Type B pancreatic cell (in vitro differentiated cells): ENCODE measurements at places on chromosomes 13 and 19. TPM values are rescaled to one million over a fixed set of nuclear protein-coding genes. Genes with fewer than 3 reads are reported as not detected.

DNA sequence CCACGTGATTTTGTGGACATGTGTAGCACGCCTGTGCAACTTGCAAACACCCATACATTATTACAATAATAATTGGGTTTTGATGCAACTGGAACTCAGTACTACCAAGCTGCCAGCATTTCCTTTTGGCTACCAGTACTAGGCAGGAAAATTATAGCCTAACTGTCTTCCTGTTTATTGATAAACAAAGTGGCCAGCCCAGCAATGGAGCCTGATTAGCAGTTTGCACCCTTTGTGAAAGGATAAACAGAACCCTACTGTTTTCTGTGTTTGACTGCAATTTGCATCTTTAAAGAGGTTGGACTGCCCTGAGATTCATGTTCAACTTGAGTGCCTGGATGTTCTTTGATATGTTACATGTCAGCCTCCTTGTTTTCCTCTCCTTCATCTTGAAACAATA lies 173.9 kb downstream of the ZIC5 start:
- H3K27me3 ChIP-seq: peaks cover 1% of the 10 kb centered on the region
- no peaks in the 10 kb centered on the region for H3K4me1 ChIP-seq
- no peak for DNase-seq
- no peaks in the 10 kb centered on the region for H3K36me3 ChIP-seq
- H3K27ac ChIP-seq: no peak overlapping the region

DNA sequence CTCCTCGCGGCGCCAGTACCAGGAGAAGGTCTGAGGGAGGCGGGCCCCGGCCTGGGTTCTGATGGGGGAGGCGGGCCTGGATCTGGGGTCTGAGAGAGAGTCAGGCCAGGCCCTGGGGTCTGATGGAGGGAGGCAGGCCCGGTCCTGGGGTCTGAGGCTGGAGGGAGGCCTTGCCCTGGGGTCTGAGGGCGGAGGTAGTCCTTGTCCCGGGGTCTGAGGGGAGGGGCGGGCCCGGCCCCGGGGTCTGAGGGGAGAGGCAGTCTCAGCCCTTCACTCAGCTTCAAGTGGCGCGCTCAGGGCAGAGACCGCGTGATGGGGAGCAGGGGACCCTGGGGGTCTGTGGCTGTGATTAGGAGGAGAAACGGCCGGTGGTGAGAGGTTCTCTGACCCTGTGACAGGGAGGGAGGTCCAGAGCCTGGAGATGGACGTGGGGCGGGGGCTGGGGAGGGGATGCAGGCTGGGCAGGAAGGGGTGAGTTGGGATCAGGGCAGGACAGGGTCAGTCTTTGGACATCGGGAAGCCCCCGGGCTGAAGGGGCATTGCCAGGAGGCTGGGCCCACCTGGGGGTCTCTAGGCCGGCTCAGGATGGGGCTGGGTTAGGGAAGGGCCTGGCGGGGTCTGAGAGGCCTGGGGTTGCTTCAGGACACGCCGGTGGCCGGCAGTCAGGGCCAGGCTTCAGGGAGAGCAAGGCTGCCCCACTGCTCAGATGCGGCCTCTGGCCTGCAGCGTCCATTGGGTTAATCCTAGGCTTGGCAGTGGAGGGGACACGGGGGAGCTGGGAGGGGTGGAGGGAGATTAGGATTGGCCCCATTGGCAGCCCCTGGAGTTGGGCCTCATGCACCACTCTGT lies 18.7 kb downstream of the HCN2 start:
- no peak for DNase-seq
- no peak overlapping the region for H3K4me3 ChIP-seq
- peaks cover 5% of the 10 kb centered on the region for H3K4me1 ChIP-seq
- no peak overlapping the region for H3K27ac ChIP-seq

The ANGPTL8 gene
- not detected in 2 replicates for total RNA-seq

- no peak overlapping the region for H3K27ac ChIP-seq
- H3K36me3 ChIP-seq: peaks cover 13% of the 10 kb centered on the region
- H3K4me3 ChIP-seq: no peak overlapping the region
- H3K27me3 ChIP-seq: no peaks in the 10 kb centered on the region
These were observed 48.5 kb downstream of the NBEA start for GRCh38 chr13:34990399-34991214.

GRCh38 chr13:24306632-24307031 lies 2.7 kb upstream of the C1QTNF9 start:
- no peak overlapping the region for H3K27ac ChIP-seq
- no peak for DNase-seq
- no peaks in the 10 kb centered on the region for H3K27me3 ChIP-seq
- peaks cover 9% of the 10 kb centered on the region for H3K4me1 ChIP-seq
- peaks cover 11% of the 10 kb centered on the region for H3K36me3 ChIP-seq

DNA sequence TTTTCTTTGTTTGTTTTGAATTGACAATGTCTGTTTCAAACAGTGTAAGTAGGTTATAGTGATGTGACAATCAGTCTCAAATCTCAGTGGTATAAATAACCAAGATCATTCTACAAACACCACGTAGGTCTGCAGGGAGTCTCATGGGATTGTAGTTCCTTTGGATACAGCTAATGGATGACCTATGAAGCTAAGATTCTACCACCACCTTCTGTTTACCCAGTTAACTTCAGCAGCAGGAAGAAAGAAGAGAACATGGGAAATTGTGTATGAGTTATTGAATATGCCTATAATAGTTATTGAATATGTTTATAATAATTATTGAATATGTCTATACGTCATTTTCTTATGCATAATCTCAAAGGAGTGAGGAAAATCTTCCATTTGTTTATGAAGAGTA lies 63.9 kb upstream of the SLITRK5 start:
- no peak for DNase-seq
- H3K36me3 ChIP-seq: no peaks in the 10 kb centered on the region
- H3K27ac ChIP-seq: no peak overlapping the region
- H3K27me3 ChIP-seq: no peaks in the 10 kb centered on the region

- peaks cover 6% of the 10 kb centered on the region for H3K4me1 ChIP-seq
- H3K27me3 ChIP-seq: peaks cover 20% of the 10 kb centered on the region
- no peak overlapping the region for H3K27ac ChIP-seq
These were observed 17.1 kb upstream of the S1PR4 start for GRCh38 chr19:3161453-3161852.

GRCh38 chr13:21014502-21015170 lies 46.8 kb downstream of the LATS2 start:
- peaks cover 41% of the 10 kb centered on the region for H3K4me1 ChIP-seq
- DNase-seq: no peak
- H3K36me3 ChIP-seq: peaks cover 5% of the 10 kb centered on the region
- peak overlapping the region; percentile 61 for H3K27ac ChIP-seq
- H3K27me3 ChIP-seq: no peaks in the 10 kb centered on the region

DNA sequence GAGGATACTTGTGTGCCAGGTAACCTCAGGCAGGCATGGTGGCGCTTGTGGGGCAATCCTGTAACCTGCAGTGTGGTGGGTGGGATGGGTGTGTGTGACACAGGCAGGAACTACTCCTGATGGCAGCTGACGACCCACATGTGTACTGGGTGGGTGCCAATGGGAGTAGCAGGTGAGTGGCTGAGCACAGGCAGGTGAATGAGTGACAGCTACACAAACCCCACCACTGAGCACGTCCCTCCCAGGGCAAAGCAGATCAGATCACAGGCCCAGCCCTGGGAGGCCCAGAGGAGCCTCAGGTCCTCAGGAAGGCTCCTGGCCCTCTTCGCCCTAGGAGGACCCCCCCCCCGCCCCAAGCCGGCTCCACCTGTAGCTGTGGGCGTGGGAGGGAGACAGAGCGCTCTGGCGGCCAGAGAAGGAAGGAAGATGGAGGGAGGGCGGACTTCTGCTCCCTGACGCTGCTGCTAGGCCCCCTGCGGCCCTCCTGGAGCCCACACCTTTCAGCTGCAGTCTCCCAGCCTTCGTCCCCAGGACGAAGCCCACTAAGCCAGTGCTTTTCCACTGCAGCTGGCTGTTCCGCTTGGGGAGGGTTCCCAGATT lies 1.3 kb upstream of the ZNF181 start:
- no peak for DNase-seq
- peaks cover 19% of the 10 kb centered on the region for H3K4me1 ChIP-seq
- peaks cover 3% of the 10 kb centered on the region for H3K27me3 ChIP-seq
- peaks cover 6% of the 10 kb centered on the region for H3K36me3 ChIP-seq
